ENCODE measurements at places on chromosomes 2 and 18.

DNA sequence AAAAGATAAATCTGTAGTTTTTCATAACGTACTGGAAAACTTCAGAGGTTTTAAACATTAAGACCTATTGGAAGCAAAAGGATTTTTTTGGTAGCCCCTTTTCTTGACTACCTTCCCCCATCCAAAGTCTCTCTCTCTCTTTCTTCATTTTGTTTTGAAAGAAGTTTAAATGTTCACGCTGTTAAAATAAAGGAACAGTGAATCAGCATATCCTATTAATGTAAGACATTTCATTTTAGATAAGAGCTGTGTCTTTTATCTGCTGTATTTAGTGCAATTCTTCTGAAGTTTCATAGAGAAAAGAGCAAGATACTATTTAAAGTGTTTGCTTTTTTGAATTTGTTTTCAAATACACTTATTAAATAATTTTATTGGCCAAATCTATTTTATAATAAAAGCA, 205.5 kb upstream of the POU3F3 start:
- DNase-seq = no peak

GRCh38 chr2:101831351-101831865, 133.9 kb downstream of the MAP4K4 start:
- DNase-seq = peak; percentile 60

DNA sequence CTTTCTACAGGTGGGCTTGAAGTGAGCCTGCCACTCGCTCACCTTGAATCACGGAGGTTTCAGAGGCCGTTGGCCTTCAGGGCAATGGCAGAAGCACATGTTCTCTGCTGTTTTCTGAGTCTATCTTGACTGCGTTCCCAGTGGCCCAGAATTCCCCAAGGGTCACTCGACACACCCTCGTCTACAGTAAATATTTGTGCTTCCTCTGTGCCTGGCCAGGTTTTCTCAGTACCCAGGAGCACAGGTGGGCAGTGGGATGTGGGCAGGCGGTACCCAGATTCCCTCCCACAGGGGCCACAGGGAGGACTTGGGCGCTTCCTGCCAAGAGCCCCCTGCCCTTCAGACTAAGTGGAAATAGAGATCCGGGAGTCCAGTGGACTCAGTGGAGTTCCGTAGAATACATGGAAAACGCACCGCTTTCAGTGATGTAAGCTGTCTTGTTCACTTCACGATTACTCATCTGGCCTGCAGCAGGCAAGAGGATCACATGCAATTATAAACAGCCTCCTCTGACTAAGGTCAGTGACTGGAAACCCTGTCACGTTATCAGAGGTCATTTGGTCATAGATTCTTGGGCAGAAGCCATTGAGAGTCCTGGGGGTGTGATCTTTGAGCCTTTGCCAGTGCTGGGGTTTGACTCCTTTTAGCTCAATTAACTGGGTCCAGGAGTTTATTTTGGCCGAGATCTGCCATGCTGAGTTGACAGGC, 179.8 kb downstream of the NEDD4L start:
- DNase-seq = no peak

DNA sequence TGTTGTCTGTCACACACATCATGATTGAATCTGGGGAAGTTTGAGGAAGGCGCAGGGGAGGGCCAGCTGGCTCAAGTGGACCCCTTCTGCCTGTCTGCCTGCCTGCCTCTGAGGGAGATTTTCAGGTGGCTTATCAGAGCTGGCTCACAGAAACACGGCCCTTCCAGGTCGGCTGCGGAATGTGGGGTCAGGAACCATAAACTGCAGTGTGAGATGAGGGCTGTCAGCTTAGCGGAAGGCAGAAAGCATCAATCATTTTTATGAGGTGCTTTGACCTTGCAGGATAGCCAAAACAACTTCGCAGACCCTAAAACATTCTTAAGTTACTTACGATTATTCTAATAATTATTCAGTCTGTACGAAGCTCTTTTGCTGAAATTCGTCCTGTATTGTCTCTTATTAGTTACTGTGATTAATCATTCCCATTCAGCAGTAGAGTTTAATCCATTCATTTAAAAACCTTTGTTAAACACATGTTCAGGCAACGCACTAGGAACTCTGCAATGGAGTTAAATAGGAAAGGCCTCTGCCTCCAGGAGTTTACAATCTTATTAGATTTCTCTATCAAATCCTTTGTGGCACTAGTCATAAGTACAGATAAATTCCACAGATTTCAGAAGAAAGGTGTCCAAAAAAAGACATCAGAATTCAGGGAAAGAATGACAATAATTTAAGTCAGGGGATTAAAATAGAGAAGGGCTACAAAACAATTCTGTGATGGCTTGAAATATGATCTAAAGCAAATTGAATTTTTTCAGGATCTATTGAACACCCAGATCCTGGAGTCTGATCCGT, 371.6 kb downstream of the HRH4 start:
- DNase-seq = peak; percentile 64

DNA sequence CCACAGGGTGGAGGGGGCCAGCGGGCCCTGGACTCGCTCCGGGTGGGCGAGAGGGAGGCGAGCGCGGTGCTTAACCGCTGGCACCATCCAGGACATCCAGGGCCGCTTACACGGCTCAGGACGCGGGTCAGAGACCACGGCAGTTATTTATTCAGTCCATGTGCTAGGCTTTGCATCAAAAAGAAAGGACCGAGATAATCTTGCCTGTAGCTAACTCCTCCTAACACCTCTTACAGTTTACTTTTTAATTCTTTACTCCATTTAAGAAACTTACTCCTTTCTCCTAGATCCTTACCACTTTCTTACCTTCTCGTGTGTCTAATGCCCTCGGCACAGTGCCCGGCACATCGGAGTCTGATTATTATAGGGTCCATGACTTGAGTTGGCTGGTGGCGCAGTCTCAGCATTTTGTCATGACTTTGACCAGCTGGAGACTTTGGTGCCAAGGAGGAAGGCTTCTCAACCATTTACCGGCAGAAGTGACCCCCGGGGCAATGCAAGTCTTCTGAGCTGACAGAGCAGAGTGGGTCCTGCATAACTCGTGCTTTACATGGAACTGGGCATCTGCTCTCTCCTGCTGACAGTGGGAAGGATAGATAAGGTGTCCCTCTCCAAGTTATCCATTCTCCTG, 503 bp downstream of the ANXA4 start:
- no peak for DNase-seq

GRCh38 chr2:202780514-202781021, 91.0 kb downstream of the ICA1L start:
- DNase-seq = no peak

DNA sequence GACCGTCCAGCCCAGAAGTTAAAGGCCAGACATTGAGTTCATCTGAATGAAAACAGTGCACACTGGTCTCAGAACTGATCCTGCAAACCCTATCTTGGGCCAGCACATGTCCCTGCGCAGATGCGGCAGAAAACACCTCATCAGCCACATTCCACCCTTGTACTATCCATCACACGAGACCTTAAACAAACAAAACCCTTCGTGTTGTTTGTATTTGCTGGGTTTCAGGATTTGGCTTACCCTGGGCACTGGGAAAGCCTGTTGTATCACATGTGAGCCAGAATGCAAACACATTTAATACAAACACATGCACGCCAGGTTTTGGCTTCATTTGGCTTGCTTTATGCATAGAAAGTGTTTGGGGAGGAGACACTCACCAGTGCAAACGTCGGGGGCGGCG, 12.5 kb downstream of the WIPF1 start:
- no peak for DNase-seq

DNA sequence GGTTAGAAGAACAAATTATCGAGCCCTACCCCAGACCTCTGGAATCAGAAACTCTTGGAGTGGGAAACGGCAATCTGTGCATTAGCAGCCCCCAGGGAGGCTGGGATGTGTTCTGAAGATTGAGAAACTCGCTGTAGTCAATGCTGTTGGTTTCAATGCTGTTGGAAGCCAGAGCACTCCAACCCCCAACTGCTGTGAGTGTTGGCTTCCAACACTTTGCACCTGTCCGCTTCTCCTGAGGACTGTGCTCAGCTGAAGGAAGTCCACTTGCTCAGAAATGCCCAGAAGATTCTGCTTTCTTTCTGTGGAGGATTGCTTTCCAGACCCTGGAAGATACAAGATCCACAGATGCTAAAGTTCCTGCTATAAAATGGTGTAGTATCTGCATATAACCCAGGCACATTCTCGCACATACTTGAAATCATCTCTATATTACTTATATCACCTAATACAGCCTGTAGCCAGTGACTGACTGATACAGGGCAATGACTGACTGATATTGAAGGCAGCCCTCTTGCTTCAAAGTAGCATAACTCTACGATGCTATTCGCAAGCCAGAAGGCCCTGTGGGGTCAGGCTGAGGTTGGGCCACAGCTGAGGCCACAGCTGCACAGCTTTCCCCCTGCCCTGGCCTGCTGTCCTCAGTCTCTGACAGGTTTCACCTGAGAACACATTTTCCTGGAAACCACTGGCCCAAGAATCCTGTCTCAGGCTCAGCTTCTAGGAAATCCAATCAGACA, 757.7 kb upstream of the ID2 start:
- DNase-seq = no peak
